ENCODE measurements at places on chromosomes 5 and 9.

DNA sequence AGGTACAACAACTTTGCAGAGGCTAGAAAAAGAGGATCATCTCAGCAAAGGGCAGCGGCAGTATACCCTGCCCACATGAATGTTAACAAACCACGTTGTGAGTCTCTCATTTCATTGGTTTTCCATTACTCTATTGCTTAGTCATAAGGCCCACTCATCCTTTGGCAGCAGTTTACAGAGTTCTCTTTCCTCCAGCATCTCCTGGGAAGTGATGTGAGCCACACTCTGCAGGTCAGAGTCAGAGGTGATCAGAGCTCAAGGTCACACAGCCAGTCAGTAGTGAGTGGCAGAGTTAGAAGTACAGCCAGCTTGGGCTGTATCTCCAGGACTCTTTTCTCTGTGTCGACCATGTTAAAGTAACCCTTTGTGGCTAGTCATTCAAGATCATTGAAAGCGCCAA, 599.6 kb upstream of the GRAMD2B start:
- H3K4me1 ChIP-seq = no peaks in the 10 kb centered on the region
- H3K36me3 ChIP-seq = no peaks in the 10 kb centered on the region
- DNase-seq = no peak
- H3K27me3 ChIP-seq = no peaks in the 10 kb centered on the region
- H3K4me3 ChIP-seq = no peak overlapping the region
- H3K27ac ChIP-seq = no peak overlapping the region

DNA sequence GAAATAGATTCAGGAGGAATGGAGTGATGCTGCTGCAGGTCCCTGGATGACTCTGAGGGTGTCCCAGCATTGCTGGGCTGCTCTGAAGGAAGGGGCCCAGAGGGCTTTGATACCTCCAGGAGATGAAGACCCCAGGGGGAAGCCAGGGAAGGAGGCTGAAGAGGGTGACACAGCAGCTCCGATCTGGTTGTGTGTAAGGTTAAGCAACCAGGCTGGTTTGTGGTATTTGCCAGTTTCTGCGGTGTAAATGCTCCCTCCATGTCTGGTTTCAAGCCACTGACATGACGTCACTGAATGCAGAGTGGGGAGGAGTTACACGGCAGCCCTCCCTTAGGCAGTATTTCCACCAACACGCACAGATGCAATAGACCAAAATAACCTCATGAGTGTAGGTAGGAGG, 40.0 kb upstream of the ORM1 start:
- DNase-seq = no peak
- H3K4me1 ChIP-seq = no peaks in the 10 kb centered on the region
- no peaks in the 10 kb centered on the region for H3K36me3 ChIP-seq
- H3K4me3 ChIP-seq = no peak overlapping the region
- H3K27ac ChIP-seq = no peak overlapping the region

GRCh38 chr9:34592895-34593601, 3.5 kb upstream of the CNTFR start:
- no peak overlapping the region for H3K4me3 ChIP-seq
- H3K36me3 ChIP-seq = no peaks in the 10 kb centered on the region
- peaks cover 25% of the 10 kb centered on the region for H3K4me1 ChIP-seq
- H3K27me3 ChIP-seq = peaks cover 49% of the 10 kb centered on the region
- H3K27ac ChIP-seq = no peak overlapping the region
- DNase-seq = no peak

DNA sequence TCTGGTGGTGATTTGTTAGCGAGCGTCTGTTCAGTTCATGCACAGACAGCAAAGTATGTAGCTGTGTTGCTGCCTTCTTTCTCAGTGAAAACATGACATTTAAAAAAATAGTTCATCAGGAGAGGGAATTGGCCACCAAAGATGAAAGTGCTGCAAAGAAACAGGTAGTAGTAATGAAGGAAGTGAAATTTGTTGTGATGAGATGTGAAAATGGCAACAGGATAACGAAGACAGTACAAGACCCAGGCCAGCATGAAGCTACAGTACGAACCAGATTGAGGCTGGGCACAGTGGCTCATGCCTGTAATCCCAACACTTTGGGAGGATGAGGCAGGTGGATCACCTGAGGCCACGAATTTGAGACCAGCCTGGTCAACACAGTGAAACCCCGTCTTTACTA, 136.0 kb downstream of the SMARCA2 start:
- H3K27ac ChIP-seq = peak overlapping the region; percentile 50
- H3K27me3 ChIP-seq = no peaks in the 10 kb centered on the region
- no peak for DNase-seq
- peaks cover 31% of the 10 kb centered on the region for H3K36me3 ChIP-seq
- H3K4me1 ChIP-seq = peaks cover 37% of the 10 kb centered on the region

DNA sequence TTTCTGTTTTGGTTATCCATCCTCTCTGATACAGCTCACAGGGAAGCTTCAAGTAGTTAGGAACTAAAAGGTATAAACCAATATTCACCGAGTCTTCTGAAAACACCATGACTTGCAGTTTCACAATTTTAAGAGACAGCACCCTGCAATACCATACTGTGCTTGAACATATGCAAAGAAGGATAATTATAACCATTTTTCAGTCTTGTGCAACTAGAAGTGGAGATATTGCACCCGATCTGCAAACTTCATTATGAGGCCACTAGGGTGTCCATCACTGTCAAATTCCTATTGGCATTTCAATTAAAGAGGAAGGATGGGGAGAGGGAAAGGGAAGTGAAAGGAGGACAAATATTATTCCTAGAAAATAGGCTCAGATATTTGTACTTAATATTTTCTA, 32.4 kb upstream of the CEP120 start:
- H3K4me3 ChIP-seq = no peak overlapping the region
- no peak for DNase-seq
- no peak overlapping the region for H3K27ac ChIP-seq
- no peaks in the 10 kb centered on the region for H3K27me3 ChIP-seq

Data from memory B cell (primary cell).